Neural crest cell (in vitro differentiated cells): ENCODE measurements at places on chromosomes 4 and X. TPM values are rescaled to one million over a fixed set of nuclear protein-coding genes. Genes with fewer than 3 reads are reported as not detected.

DNA sequence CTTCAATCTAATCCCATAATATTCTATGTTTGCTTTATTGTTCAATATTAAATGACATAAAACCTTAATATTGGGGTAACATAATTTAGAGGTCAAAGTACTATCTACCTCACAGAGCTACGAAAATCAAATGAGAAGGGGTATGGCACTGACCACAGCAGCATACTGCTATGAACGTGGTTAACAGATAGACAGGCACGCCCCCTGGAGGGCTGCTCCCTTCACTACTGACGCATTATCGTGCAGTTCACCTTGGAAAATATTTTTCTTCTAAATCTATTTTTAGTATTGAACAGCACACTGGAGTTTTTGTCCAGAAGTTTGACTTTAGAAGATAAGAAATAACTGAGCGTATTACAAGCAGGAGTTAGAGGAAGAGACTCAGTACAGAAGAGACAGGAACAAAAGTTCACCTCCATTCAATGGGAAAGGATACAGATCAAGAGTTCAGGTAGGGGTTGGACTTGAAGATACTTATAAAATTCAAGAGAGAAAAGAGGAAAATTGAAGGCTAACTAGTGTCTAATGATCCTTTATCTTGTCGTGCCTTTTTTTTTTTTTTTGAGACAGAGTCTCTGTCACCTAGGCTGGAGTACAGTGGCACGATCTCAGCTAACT is 22.7 kb downstream of the MAP9 start:
- no peaks in the 10 kb centered on the region for H3K27me3 ChIP-seq
- no peaks in the 10 kb centered on the region for H3K4me1 ChIP-seq
- H3K36me3 ChIP-seq: no peaks in the 10 kb centered on the region
- peak; percentile 66 for DNase-seq
- no peak overlapping the region for H3K4me3 ChIP-seq

DNA sequence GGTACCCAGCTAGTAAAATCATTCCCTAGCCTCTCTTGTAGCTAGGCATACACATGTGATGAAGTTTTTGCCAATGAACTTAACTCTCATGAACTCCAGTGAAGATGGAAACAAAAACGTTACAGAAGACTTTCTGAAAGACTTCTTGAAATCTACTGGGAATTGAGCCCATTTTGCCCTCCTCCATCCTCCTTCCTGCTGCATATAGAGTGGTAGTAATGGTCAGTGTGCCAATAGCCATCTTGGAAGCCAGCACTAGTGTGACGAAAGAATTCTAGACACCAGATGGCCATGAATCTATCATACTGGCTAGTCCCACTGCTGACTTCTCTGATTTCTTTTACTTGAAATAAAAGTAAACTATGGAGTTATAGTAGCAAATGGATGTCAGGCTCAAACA is 30.9 kb upstream of the PPA2 start:
- DNase-seq: no peak
- no peaks in the 10 kb centered on the region for H3K4me1 ChIP-seq
- H3K27ac ChIP-seq: no peak overlapping the region
- H3K4me3 ChIP-seq: no peak overlapping the region

The ERCC6L gene
- total RNA-seq: 13.3 and 14.2 TPM in 2 replicates

DNA sequence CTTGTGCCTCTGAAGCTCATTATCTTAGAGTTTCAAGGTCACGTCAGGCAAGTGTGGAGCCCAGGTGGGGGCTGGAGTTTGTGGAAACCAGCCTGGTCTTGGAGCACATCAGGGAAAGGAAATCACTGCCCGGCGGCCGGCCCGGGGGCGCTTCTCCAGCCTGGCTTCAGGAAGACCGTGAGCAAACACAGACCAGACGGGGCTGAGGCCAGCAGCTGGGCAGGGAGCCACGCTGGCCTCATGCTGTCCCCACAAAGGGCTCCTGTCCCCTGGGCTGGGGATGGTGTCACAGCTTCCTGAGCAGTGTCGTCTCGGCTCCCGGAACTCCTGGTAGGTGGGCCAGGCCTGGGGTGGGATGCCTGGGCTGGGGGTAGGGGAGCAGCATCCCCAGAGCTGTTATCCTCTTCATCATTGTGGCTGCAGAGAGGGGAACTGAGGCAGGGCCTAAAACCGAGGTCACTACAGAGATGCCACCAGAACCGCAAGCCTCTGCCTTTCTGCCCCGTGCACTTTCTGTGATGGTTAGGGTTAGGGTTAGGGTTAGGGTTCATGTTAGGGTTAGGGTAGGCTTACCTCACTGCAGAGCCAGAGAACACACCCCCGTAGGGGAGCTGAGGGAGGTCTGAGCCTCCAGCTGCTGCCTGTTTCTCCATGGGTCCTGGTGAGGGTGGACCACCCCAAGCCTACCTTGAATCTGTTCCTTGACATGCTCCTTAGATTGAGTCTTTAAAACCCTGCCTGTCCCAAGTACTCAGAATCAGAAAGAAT is 77.5 kb downstream of the HTRA3 start:
- no peak for DNase-seq
- H3K27me3 ChIP-seq: no peaks in the 10 kb centered on the region
- no peak overlapping the region for H3K27ac ChIP-seq
- peaks cover 5% of the 10 kb centered on the region for H3K4me1 ChIP-seq

- H3K4me1 ChIP-seq: no peaks in the 10 kb centered on the region
- H3K27ac ChIP-seq: peak overlapping the region; percentile 71
- H3K4me3 ChIP-seq: no peak overlapping the region
- DNase-seq: no peak
Measured at GRCh38 chr4:128424527-128425497, 137.2 kb upstream of the PGRMC2 start.

DNA sequence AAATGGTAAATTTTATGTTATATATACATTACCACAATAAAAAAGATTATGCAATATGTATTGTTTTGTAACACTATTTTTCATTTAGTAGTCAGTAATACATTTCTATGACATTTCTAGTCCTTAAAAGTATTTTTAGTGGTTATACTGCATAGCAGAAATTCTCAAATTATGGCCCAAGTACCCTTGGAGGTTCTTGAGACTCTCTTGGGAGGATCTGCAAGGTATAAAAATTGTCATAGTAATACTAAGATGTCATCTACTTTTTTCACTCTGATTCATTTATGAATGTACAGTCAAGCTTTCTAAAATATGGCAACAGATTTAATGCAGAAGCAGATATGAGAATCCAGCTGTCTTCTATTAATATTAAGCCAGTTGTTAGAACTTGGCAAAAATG is 138.6 kb upstream of the NAP1L5 start:
- H3K27ac ChIP-seq: no peak overlapping the region
- H3K27me3 ChIP-seq: no peaks in the 10 kb centered on the region
- H3K4me1 ChIP-seq: no peaks in the 10 kb centered on the region
- H3K4me3 ChIP-seq: no peak overlapping the region
- H3K36me3 ChIP-seq: peaks cover 10% of the 10 kb centered on the region

The PPP1R2C gene
- total RNA-seq: not detected in 2 replicates

DNA sequence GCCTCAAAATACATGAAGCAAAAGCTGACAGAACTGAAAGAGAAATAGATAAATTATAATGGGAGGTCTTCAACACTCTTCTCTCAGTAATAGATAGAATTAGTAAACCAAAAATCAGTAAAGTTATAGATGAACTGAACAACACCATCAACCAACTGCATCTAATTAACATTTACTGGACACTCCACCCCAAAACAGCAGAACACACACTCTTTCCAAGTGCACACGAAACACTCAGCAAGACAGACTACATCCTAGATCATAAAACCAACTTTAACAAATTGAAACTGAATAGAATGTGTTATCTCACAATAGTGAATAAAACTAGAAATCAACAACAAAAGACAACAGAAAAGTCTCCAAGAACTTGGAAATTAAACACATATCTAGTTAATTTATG is 25.1 kb upstream of the TCEAL4 start:
- DNase-seq: no peak
- H3K36me3 ChIP-seq: no peaks in the 10 kb centered on the region
- peaks cover 16% of the 10 kb centered on the region for H3K27me3 ChIP-seq
- H3K4me1 ChIP-seq: no peaks in the 10 kb centered on the region

The PDK3 gene
- total RNA-seq: 21.1 and 22.0 TPM in 2 replicates

GRCh38 chr4:78414116-78414515 is 137.5 kb upstream of the ANXA3 start:
- no peak for DNase-seq
- no peaks in the 10 kb centered on the region for H3K27me3 ChIP-seq
- H3K4me3 ChIP-seq: no peak overlapping the region
- H3K4me1 ChIP-seq: peaks cover 16% of the 10 kb centered on the region
- no peaks in the 10 kb centered on the region for H3K36me3 ChIP-seq

DNA sequence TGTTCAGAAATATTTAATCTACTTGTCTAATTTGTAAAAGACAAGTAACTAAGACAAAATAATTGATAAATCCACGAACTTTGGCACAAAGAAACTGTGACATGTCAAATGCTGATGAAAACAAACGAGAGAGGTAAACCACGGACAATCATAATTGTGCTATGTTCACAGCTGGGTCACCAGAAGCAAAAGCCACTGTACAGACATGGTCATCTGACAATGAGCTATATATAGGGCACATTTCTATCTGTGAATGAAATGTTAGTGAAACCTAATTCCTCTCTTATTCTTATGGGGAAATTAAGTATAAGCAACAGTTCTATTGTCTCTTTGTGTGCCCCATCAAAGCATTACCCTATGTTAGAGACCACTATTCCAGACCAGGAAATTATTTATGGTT is 444.0 kb upstream of the TRAM1L1 start:
- H3K27me3 ChIP-seq: no peaks in the 10 kb centered on the region
- H3K27ac ChIP-seq: no peak overlapping the region
- H3K4me1 ChIP-seq: no peaks in the 10 kb centered on the region
- no peak for DNase-seq
- H3K4me3 ChIP-seq: no peak overlapping the region
- no peaks in the 10 kb centered on the region for H3K36me3 ChIP-seq

GRCh38 chrX:41802958-41803357 is 79.0 kb downstream of the GPR82 start:
- peaks cover 29% of the 10 kb centered on the region for H3K36me3 ChIP-seq
- H3K27me3 ChIP-seq: no peaks in the 10 kb centered on the region
- no peak overlapping the region for H3K4me3 ChIP-seq
- H3K4me1 ChIP-seq: no peaks in the 10 kb centered on the region
- no peak overlapping the region for H3K27ac ChIP-seq

DNA sequence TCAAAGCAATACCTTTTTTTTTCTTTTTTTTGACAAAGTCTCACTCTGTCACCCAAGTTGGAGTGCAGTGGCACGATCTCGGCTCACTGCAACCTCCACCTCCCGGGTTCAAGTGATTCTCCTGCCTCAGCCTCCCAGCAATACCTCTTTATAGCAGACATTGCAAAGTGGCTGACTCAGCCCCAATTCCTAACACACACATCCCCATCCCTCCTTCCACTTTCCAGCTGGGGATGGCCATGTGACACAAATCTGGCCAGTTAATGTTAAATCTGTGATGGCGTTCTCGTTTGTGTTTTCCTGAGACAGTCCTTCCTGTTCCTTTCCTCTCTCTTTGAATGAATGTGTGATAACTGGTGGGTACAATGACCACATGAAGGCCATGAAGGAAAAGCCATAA is 276.2 kb upstream of the KLF3 start:
- no peak for DNase-seq
- H3K4me3 ChIP-seq: no peak overlapping the region
- H3K27ac ChIP-seq: no peak overlapping the region
- H3K4me1 ChIP-seq: peaks cover 23% of the 10 kb centered on the region
- H3K36me3 ChIP-seq: peaks cover 11% of the 10 kb centered on the region

DNA sequence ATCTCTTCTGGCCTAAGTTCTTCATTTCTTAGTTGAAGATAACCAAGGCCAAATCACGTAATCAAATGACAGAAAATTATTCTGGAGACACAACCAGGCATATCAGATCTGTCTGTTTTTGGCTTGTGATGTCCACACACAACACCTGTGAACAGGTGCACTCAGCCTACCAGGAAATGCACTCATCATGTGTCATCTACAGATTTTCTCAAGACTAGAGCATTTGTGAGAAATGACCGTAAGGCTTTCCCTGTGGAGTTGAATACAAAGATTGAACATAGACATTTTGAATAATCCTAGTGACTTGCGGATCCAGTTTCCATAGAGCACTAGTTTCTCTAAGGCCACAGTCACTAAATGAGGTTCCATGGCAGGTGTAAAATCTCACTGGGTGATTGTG is 26.7 kb upstream of the CXCL8 start:
- no peak overlapping the region for H3K4me3 ChIP-seq
- no peak for DNase-seq
- H3K27me3 ChIP-seq: no peaks in the 10 kb centered on the region
- H3K36me3 ChIP-seq: no peaks in the 10 kb centered on the region
- no peak overlapping the region for H3K27ac ChIP-seq
- no peaks in the 10 kb centered on the region for H3K4me1 ChIP-seq

DNA sequence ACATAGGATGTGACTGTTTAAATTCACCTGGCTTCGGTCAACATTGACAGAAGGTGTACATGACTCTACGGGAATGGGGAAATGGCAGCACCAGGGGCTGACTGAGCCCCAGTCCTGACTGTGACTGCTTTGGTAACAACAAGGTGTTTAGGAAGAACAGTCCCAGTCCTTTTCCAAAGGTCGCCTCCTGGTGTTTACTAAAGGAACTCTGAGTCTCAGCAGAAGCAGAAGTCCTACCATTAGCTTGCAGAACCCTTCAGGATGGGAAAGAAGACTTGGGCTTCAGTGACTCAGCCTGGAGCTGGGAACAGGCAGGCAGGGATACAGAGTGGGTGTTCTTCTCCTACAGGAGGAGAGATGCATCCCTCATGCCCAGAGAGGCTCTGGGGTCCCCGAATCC is 103.3 kb downstream of the MGST2 start:
- no peaks in the 10 kb centered on the region for H3K36me3 ChIP-seq
- no peaks in the 10 kb centered on the region for H3K27me3 ChIP-seq
- H3K4me1 ChIP-seq: peaks cover 29% of the 10 kb centered on the region
- H3K27ac ChIP-seq: no peak overlapping the region
- H3K4me3 ChIP-seq: no peak overlapping the region

DNA sequence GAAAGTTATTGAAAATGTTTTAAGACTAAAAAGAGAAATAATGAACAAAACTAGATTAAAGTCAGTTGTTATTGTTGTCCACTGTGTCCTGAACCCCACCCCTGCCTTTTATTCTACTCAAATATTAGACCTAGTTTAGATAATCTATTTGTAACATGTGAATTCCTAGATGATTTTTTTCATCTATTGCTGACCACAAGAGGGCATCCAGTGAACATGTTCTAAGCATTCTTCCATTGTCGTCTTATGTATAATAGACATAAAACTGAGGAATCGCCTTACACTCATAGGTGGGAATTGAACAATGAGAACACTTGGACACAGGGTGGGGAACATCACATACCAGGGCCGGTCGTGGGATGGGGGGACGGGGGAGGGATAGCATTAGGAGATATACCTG is 36.4 kb upstream of the HPRT1 start:
- H3K4me3 ChIP-seq: no peak overlapping the region
- no peak for DNase-seq
- H3K4me1 ChIP-seq: no peaks in the 10 kb centered on the region
- H3K36me3 ChIP-seq: peaks cover 8% of the 10 kb centered on the region

The GAGE2A gene
- not detected in 2 replicates for total RNA-seq

The MAGEB18 gene
- total RNA-seq: not detected in 2 replicates

DNA sequence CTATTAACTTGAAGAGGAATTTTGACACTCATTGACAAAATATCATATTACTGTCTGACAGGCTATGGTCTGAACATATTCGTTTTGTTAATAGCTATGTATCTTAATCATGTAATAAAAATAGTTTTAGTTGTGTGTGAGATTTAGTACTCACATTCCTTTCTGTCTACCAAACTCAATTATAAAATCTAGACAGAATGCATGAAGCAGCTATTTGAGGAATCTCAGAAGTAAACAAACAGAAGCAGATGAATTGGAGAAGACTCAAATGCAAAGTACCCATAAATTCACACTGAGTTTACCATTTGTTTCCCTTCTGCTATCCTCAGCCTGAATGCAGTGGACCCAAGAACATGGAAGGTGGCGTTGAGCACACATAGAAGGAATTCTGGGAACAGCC is 841.6 kb upstream of the AADAT start:
- H3K4me1 ChIP-seq: no peaks in the 10 kb centered on the region
- H3K27ac ChIP-seq: no peak overlapping the region
- no peak for DNase-seq
- H3K4me3 ChIP-seq: no peak overlapping the region
